ENCODE measurements at places on chromosomes 1 and 21. TPM values are rescaled to one million over a fixed set of nuclear protein-coding genes. Genes with fewer than 3 reads are reported as not detected.

Gene TRAF5
- total RNA-seq, result 16.3 TPM

Gene DUSP10
- 6.9 TPM for total RNA-seq

Gene FLG
- under 0.01 TPM for total RNA-seq

Gene CACNA1E
- total RNA-seq, result 64.4 TPM

Gene TRNP1
- total RNA-seq, result 16.7 TPM

Gene IRF6
- 0.41 TPM for total RNA-seq

Gene SDC3
- 57.1 TPM for total RNA-seq

Data from frontal cortex (tissue), 4 donors.